ENCODE measurements at places on chromosomes 12 and 14.
A peak's percentile ranks its signal among the peaks of the same experiment; 100 is the strongest.

- DNase-seq: peak; percentile 66
Observed at GRCh38 chr12:70849265-70849960, 71.1 kb downstream of the PTPRR start.

GRCh38 chr12:61282790-61283575, 977.2 kb upstream of the USP15 start:
- no peak for DNase-seq

- peak; percentile 98 for DNase-seq
Observed at GRCh38 chr12:14774074-14774905, 29.0 kb downstream of the WBP11 start.

GRCh38 chr12:7060353-7060954, at the start of gene C1S:
Gene C1S (plus strand): TSS chr12:7060718. CDS start chr12:7061913, 1,195 bp downstream.
- peak; percentile 55 for DNase-seq

DNA sequence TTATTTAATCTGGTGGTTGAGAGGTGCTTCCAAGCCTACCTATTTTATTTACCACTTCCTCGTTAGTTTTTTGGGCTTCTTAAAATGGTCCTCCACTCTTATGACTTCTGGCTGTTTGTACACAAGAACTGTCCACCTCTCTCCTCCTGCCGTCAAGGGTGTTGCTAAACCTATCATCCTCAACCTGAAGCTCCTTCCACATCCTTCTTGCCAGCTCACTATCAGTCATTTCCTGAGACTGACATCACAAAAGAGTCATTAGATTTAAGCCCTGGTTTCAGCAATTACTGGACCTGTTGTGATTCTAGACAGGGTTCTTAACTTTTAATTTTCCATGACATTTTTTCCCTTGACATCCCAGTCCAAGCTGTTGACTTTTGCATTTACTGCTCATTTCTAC, 91.9 kb downstream of the BICD1 start:
- no peak for DNase-seq

- DNase-seq: no peak
Observed at GRCh38 chr12:127811988-127812387, 455.0 kb upstream of the TMEM132C start.

DNA sequence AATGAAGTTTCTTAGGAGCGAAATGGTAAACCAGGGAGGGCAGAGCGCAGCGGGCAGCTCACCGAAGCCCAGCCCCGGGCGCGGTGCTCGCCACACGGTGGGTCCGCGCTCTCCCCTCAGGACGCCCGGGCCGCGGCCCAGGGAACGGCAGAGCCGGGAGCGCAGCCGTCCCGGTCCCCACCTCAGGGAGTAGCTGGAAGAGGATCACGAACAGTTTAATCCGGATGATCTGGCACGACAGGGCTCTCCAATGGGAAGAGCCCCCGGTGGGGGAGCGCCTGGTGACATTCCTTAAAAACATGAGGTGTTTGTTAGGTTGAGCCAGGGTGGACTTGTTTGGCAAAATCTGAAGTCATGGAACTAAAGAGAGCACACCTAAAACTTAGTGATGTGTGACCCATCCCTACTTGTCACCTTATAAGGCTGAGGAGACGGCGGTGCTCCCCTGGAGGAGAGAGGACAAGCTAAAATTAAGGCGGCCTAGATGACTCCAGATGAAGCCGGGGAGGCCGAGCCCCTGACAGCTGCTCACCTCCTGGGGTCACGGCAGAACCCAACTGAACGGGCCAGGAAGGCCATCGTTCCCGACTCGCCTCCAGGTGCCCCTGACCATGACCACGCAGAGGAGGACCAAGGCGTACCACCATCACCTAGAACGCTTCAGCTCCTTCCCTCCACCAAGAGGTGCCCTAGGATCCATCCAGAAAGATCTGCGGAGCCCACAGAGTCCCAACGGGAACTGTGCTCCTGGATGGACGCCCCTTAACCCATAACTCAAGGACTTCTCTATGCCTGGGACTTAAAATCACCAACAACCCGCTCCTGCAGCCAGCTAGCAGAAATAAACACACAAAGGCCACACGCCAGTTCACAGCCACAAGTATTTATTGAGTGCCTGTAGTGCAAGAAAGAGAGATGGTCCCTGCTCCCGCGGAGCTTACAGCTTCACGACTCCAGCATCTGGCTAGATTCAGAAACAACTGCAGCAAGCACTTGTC, 866 bp upstream of the PITPNM2 start:
- DNase-seq: no peak

DNA sequence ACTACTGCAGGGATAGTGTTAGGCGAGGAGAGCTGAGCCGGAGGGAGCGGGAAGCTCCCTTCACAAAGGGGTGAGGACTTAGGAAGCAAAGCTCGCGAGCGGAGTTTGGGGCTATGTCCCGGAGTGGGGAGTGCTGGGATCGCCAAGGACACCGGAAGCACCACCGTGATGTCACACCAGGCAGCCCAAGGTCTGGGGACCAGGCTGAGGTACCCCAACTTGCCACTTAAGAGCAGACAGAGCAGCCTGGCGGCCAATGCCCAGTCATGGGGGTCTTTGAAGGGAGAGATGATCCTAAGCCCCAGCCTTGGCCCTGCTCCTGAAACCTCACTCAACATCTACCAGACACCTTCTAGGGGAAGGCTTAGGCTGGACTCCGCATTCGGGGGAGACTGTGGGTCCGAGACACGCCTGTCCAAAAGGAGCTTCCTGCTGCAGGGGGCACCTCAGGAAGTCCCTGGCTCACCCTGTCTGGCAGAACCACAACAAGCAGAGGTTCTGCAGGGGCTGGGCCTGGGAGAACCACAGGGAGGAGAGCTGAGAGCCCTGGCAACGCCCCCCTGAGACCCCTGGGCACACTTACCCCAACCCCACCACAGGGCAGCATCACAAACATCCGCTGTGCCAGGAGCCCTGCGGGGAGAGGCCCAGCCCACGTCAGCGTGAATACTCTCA, 17.8 kb downstream of the SLC48A1 start:
- no peak for DNase-seq

- no peak for DNase-seq
Observed at GRCh38 chr14:66539034-66539433, 31.1 kb downstream of the GPHN start.

DNA sequence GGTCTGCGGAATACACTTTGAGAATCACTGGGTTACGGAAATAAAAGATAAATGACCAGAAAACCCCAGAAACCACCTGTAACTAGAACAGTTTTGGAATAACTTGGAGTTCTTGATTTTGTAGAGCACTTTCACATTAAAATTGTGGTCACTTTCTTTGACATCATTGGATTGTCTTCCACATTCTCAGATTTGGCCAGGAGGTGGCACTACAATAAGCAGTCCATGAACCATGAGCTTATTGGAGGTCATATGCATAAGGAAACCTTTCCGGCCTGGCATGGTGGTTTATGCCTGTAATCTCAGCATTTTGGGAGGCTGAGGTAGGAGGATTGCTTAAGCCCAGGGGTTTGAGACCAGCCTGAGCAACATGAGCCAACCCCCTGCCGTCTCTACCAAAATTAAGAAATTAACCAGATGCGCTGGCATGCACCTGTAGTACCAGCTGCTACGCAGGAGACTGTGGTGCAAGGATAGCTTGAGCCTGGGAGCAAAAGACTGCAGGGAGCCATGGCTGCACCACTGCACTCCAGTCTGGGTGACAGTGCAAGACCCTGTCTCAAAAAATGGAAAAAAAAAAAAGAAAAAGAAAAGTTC, 107.7 kb upstream of the CAND1 start:
- peak; percentile 24 for DNase-seq

DNA sequence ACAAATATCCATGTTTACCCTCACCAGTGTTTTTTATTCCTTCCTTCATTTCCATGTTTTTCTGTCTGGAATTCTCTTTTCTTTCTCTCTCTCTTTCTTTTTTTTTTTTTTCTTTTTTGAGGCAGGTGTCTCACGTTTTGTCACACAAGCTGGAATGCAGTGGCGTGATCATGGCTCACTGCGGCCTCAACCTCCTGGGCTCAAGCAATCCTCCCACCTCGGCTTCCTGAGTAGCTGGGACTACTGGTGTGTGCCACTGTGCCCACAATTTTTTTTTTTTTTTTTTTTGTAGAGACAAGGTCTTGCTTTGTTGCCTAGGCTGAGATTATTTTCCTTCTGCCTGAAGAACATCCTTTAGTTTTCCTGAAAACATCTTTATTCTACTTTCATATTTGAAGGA, 15.0 kb upstream of the AMIGO2 start:
- DNase-seq: no peak

All from pons (tissue), 1 donor.